ENCODE measurements at places on chromosomes 12 and 14.

- peak; percentile 86 for DNase-seq
Observed at GRCh38 chr14:104972301-104973134, 5.7 kb downstream of the AHNAK2 start.

GRCh38 chr12:57435293-57435692 lies 709 bp downstream of the INHBC start:
- DNase-seq, result no peak

GRCh38 chr14:59020382-59020781 lies 168.1 kb upstream of the DAAM1 start:
- peak; percentile 12 for DNase-seq

DNA sequence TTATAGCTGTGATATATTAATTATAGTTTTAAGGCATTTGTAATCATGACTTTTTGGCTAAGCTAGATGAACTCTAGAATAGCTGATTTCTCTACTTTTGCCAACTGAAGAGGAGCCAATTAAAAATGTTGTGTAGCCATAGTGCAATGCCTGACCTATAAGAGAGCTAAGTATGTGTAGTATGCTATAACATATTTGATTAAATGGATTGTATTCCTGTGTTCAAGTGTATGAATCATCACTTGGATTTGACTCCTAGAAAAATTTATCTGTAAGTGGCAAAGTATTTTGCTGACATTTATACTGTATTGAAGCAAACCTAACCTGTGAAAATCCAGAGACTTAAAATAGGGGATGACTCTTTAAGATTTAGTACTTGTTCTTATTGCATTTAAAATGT lies 34.2 kb downstream of the PCNX4 start:
- no peak for DNase-seq

Measured in RWPE1 (cell line).